ENCODE measurements at places on chromosomes 1 and 21.

DNA sequence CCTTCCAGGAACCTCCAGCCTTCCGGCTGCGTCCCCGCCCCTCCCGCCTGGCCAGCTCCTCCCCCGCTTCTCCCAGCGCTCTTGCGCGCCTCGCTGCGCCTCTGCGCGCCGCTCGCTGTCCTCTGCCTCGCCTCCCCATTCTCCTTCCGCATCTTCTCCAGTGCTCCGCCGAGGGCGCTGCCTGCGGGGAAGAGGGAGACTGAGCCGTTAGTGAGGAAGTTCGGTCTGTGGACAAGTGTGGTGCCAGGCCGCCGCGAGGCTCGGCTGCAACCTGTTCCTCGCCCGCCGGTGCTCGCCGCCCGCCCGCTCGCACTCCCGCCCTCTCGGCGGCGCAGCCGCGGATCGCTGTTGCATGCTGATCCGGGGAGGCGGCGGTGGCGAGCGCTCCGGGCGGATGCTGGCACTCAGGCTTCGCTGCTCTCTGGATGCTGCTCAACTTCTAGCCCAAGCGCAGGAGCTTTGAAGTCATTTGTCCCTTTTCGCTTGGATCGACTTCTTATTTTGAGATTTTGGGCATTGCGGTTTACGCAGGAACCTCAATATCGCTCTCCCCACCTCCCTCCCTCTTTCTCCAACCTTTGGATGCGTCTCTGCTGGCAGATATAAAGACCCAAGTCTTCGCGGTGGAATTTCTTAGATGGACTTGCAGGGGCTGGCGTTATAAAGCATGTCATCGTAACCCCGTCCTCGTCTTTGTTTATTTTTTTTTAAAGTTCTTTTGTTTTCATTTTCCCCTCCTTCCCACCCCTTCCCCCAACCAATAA, 614 bp upstream of the CACNA1E start:
- DNase-seq = no peak

DNA sequence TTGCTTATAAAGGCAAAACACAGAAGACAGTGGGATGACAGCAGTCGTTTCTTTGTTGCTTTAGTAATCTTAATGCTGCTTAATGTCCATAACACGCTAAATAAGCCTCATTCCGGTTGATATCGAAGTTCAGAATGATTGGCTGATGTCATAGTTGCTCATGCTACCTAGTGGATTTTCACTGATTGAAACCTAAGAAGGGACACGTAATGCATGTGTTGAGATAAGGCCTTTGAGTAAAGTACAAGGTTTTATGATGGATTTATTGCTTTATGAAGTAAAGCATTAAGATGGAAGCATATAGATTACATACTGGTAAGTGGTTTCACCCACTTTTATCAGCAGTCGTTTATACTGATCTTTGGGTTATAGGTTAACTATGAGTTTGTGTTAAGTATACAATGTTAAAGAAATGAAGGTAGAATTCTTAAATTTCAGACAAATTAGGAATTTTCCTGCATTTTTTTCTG, 25.1 kb downstream of the IARS2 start:
- DNase-seq = no peak

DNA sequence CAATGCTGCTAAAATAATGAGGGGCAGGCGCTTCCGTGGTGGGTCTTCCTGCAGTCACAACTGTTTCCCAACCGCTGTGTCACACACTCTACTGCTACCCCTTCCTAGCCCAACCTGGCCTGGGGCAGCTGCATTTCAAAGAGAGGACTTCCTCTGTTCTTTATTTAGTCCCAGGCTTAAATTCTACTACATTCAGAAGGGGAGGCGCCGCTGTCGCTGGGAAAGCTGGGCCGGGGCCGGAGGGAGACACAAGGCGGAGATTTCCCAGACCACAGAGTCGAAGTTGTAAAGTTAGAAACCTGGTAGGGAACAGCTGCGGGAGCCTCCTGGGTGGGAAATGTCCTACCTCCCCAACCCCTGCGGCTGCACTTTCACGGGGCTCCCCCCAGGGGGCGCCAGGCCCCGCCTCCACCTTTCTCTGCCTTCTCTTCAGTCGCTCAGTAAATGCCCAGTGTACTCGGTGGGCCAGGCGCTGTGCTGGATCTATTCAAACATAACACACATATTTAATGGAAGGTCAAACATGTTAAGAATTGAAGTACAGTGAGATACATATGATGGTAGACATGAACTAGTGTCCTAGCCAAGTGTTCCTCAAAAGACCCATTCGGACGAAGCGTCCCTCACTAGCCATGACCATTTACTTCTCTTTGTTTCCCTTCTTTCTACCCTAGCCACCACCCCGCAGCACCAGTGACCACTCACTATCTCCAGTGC, 23.1 kb downstream of the DYRK3 start:
- DNase-seq = no peak

GRCh38 chr1:218281285-218281684, 3.8 kb upstream of the RRP15 start:
- DNase-seq = no peak

DNA sequence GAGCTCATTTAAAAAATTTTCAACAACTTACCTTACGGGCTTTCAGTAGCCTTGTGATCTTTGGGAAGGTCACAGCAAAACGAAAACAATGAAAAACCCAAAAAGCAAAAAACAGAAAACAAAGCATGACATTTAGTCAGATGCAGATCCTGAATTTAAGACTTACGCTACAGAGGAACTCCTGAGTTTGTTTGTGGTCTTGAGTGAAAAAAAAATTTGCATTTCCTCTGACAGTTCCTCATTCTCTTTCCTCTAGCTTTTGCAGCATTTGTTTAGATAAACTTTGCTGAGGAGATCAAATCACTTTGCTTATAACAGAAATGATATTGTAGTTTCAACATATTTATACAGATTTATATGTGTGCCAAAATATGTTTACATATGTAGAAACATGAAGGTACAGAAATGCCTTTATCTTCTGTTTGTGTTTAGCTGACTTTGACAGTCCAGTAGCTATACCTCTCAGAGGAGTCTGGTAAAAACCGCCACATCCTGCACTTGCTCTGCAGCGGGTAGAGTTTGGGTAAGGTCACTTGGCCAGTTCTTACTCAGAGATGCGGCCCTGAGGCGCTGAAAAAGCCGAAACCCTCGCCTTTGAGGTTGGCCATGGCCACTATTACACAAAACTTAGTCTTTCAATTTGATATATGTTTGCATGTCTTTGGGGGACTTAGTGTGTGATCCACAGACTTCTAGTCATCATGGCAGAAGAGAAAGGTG, 142.5 kb downstream of the TNR start:
- no peak for DNase-seq

GRCh38 chr1:153968000-153968363, 280 bp downstream of the CREB3L4 start:
- DNase-seq = no peak

DNA sequence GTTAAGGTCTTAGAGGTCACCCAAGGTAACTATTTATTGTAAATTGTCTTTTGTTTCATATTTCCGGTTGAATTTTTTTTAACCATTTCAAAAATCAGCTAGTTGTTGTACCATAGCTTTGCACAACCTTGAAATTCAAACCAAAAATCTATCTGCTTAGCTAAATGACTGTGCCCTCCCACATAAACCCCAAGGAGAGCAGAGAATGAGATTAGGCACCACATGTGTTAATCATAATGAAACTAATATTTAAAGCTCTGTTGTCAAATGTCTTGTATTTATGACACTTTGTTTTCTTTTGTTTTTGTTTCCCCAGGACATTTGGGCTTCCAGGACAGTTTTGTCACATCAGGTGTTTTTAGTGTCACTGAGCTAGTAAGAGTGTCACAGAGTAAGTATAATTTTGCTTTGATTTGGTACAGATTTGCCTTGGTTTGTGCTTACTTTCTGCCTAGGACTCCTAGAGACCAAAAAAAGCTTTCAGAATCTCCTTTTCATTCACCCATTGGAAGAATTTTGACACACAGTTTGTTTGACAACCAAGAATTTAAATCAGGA, 249.9 kb downstream of the NFIA start:
- DNase-seq = no peak

GRCh38 chr1:38337711-38338110, 291.1 kb upstream of the POU3F1 start:
- no peak for DNase-seq

GRCh38 chr1:209587789-209588188, 4.3 kb downstream of the CAMK1G start:
- DNase-seq = no peak

GRCh38 chr1:36769886-36770830, 264.2 kb downstream of the GRIK3 start:
- no peak for DNase-seq

GRCh38 chr1:170316270-170316669, 170.5 kb downstream of the NTMT2 start:
- no peak for DNase-seq

DNA sequence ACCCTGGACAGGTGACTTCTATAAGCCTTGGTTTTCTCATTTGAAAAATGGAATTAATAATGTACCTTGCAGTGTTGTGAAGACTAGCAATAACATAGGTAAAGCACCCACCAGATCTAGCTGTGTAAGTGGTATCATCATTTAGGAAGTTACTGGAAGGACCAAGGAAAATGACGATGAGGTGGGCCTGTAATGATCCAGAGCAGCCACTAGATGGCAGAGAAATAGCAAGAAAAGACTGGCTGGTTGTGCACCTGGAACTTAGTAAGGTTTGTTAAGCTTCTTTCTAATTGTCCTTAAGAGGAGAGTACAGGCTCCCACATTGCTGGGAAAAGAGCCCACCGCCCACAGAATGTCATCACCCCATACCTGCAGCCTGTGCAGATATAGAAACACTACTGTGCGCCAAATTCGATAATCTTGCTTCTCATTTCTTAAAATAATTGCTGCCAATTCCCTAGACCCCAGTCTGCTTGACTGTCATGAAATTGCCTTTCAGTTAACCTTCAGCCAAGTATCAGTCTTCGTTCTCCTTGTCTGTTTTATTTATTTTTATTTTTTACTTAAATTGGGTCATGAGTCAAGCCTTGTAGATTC, 37.2 kb downstream of the WNT4 start:
- no peak for DNase-seq

DNA sequence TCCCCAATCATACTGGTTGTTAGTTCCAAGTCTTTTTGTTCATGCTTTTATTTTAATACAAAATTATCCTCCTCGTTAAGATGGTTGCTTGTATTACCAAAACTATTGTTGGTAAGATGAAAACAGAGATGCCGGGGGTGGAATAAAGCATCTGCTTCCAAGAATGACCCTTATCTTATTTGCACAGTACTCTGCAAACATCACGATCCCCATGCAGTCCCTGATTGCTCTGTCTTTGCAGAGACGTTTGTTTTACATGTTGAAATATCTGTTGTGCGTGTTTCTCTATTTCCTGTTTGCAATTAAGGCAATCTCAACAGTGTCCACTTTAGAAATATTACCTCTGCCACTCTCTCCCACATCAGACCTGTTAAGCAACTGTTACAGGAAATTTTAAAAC, 141.3 kb upstream of the NCAM2 start:
- DNase-seq = no peak

DNA sequence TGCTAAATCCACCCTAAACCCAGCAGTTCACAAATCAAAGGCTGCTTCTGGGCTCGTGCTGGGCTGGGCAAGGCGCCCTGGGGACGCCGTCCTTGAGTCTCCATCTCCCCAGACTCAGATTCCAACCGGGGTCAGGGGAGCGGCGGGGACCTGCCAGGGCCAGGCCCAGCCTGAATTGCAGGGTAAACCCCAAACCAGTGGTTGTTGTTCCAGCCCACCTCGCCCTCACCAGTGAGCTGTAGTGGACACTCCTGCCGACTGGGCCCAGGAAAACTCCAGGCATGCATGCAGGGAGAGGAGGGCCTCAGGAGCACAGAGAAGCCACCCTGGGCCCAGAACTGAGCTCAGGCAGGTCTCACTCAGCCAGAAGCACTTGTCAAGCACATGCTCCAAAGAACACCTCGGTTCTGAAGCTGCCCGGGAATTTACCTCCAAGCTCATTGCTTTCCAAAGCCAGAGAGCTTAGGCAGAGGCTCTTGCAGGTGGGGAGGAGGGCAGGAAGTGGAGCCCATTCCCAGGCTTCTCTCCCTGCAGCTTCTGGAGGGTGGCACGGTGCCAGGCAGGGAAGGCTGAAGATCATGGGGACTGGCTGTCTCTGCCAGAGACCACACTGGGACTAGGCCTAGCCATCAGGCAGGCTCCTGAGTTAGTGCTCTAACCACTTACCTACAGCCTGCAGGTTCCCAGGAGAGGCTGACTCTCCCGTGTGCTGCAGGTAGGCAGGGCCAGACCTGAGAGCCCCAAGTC, 437.0 kb downstream of the MATN1 start:
- no peak for DNase-seq

DNA sequence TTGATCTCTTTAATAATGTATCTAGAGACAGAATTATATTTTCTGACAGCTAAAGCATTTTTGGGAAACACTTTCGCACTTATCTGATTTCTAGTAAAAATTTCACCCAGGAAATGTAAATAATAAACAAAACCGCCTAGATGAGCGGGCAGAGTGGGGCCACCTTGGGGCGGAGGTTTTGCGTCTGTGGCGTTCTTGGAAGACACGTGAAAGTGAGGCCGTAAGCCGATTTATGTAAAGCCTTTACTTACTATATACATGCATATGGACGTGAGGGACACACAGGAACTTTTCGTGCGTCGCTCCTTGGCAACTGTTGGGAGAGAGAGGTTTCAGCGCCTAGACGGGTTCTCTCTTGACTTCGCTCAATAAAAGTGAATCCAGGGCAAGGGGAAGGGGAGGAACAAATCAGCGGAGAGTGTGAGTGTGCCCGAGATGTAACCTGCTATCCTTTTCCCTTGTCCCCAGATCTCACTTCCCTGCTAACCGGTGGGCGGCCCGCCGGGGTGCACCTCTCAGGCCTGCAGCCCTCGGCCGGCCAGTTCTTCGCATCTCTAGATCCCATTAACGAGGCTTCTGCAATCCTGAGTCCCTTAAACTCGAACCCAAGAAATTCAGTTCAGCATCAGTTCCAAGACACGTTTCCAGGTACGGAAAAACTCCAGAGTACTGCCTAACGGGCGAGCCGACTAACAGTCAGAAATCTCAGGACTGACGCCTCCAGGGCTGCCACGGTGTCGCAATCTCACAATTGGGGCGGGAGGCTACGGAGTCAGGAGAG, 1.7 kb downstream of the HLX start:
- DNase-seq = no peak

DNA sequence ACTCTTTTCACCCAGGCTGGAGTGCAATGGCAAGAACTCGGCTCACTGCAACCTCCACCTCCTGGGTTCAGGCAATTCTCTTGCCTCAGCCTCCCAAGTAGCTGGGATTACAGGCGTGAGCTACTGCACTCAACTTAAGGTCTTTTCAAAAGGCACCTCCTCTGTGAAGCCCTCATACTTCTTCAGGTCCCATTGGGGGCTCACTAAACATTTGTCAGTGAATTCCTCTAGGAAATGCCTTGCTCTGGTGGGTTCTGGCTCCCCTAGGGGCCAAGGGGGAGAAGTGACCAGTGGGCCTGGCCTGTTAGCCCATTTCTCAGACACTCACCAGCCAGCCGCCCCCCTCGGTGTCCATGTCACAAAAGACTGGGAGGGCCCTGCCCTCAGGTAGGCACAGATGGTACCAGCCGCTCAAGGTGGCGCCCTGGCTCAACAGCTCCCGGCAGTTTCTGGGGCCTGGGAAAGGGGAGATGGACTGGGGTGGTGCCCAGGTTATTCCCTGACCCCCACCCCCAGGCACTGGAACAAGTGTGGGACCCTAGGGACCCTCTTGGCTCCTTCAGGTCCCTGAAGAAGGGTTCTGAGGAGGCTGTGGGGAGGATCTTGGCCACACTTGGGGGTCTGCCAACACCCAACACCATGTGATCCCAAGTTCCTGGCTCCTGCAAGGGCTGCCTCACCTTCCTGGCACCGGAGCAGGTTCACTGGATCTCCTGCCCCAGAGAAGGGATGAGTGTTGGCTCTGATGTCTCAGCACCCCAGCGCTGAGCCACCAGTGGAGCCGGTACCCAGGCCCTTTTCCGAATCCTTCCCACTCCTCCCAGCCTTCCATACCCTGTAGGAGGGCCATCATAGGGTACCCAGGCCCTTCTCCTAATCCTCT, 1.6 kb downstream of the FCN3 start:
- no peak for DNase-seq
